ENCODE measurements at places on chromosomes 12 and 14.
A peak's percentile ranks its signal among the peaks of the same experiment; 100 is the strongest.

- DNase-seq = peak; percentile 56
Measured at GRCh38 chr14:88667555-88668273, 104.9 kb downstream of the ZC3H14 start.

DNA sequence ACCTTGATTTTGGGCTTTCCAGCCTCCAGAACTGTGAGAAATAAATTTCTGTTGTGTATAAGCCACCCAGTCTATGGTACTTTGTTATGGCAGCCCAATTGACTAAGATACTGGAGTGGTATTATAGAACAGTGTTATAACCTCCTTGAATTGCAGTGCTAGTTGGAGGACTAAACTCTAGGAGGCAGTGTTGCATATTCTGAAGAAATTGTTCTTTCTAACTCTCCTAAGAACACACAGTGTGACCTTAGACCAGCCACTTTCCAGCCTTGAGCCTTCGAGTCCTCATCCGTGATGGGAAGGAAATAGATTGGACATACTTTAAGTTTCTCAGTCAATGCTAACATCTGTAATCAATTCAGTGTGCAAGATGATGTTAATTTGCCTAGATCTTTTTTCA, 22.4 kb upstream of the LRRC10 start:
- DNase-seq = no peak

DNA sequence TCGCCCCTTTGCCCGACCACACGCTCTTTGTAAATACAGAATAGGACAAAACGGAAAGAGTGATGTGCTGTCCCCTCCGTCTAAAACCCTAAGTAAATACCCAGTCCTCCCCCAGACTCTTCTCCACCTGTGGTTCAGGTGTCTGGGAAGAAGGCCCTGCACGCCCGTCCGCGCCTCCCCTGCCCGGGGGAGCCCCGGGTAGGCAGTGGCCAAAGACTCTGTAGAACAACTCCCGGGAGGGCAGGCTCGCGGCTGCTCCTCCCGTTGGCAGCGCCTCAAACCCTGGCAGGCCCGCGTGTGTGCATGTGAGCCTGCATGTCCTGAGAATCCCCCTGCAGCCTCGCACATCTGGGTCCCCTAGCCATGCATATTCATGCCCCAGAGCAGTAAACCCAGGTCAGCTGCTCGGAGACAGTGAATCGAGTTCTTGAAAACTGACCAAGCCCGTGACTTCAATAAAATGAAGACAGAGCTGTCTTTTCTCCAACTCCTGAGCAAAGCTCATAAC, 165.8 kb downstream of the MON2 start:
- peak; percentile 57 for DNase-seq

DNA sequence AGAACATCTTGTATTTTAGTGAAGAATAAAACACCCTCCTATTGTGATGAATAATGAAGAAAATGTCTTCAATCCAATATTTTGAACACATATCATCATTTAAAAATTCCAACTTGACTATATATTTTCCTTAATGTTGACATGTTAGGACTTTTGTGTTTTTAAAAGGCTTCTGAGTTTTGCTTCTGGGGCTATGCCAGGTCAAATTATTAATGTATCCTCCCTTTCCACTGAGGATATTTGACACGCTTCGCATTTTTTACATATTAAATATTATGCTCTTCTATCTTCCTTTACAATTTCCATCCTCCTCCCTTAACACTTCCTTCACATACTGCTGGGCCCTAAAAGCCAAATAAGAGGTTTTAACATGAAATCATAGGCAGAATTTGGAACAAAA, 20.6 kb downstream of the RERG start:
- DNase-seq = no peak

DNA sequence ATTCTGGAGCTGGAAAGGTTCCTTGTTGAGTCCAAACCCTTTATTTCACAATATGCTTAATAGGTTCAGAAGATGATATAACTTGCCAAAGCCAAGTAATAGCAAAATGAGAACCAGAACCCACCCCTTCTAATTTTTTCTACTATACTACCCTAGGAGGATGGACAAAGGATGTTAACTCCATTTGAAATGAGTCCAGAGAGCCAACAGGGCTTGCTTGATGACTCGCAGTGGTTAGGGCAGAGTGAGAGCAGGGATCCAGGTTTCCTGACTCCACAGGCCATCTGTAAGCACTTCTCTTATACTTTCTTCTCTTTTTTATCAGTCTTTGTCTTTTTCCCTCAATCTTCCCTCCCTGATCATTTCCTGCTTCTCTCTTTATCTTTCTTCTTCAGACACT, 668.1 kb downstream of the MED13L start:
- DNase-seq = no peak

DNA sequence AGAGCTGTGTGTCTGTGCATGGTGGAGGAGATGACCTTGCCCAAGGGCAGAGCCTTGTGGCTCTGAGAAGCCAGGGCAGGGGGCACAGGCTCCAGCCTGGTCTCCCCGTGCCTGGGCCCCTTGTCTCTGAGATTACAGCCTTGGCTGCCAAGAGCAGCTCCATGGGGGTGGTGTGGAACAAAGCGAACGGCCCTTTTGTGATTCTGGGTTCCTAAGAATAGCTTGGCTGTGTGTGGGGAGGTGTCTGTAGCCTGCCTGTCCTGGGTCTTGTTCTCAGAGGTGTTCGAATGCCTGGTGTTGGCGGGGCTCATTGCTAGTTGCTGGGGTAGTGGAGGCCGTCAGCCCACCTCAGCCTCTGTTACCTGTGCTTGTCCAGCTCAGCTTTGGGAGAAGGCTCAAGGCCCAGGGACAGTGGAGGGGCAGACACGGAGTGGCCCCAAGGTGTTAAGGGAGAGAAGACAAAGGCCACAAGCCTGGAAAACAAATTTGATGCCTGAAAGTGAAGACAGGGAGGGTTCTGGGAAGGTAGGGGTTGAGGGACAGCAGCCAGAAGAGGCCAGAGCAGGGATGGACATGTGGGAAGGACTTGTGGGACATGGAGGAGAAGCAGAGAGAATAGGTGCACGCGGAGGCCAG, 7.4 kb upstream of the MYH7 start:
- peak; percentile 30 for DNase-seq

GRCh38 chr12:4441355-4442335, 4.0 kb downstream of the FGF6 start:
- peak; percentile 30 for DNase-seq

DNA sequence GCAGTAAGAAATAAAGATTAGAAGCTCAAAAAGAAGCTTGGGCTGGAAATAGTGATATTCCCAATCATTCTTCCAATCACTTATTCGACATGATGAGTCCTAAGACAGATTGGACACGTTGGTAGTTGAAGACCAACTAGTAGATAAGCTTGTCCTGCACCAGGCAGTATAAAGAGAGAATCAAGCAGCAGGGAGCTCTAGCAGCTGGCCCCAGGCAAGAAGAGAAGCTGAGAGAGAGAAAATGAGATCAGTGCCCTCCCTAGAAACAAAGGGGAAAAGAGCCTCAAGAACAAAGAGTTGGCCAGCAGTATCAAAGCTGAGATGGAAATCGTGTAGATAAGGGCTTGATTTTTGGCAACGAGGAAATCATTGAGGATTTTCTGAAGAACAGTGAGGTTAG, 20.6 kb downstream of the RASSF8 start:
- no peak for DNase-seq

GRCh38 chr14:23285530-23286019, 357 bp downstream of the HOMEZ start:
- no peak for DNase-seq

- no peak for DNase-seq
Measured at GRCh38 chr14:93064411-93065271, 51.1 kb downstream of the ITPK1 start.

- no peak for DNase-seq
Measured at GRCh38 chr12:56878010-56878339, 56.2 kb downstream of the SDR9C7 start.

DNA sequence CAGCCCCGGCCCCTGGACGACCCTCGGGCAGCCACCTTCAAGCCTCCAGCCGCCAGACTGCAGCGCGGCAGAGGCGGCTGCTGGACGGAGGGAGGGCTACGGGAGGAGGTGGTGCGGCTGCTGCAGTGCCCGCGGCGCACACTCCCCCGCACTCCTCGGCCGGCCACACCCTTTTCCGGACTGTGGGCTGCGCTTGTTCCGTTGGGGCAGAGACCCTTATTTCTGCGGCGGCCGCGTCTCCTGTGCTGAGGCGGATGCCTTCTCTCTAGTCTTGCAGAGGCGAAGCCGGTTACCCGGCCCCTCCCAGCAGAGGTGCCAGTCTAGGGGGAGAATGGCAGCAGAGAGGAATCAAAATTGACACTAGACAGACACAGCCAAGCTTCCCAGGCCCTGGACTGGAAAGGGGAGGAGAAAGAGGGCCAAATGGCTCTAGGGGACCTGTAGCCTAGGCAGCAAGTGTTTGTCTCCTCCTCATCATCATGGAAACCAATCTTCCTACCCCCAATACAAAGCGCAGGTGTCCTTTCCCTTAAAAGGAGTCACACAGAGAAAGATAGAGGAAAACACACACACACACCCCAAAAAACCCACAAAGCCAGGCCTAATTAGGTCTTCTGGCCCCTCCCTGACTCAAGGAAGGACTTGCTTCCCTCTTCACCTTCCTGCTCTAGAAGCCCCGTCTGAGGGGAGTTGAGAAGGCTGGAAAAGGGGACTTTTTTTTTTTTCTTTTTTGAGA, 1.3 kb downstream of the ESYT1 start:
- peak; percentile 87 for DNase-seq

DNA sequence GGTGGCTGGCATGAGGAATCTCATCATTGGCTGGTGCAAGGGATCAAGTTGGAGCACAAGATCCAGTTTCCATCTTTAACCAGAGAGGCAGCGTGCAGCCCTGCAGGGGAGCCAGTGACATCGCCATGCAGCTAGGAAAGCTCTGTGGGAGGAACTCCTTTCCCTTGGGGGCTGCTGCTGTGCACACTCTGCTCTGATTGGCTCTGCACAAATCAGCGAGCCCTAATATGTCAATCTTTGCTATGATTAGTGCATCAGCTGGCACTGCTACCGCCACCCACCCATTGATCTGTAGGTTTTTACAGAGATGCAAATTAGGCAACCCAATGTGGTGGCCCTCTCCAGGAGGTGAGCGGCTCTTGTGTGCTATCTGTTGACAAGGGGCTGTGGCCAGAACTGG, 262.6 kb downstream of the PCNX1 start:
- no peak for DNase-seq

- peak; percentile 38 for DNase-seq
Measured at GRCh38 chr12:131088701-131089530, 135.2 kb downstream of the ADGRD1 start.

- no peak for DNase-seq
Measured at GRCh38 chr14:77529963-77530362, 31.3 kb upstream of the ISM2 start.

GRCh38 chr14:69693801-69694729, 72.9 kb upstream of the SRSF5 start:
- no peak for DNase-seq

DNA sequence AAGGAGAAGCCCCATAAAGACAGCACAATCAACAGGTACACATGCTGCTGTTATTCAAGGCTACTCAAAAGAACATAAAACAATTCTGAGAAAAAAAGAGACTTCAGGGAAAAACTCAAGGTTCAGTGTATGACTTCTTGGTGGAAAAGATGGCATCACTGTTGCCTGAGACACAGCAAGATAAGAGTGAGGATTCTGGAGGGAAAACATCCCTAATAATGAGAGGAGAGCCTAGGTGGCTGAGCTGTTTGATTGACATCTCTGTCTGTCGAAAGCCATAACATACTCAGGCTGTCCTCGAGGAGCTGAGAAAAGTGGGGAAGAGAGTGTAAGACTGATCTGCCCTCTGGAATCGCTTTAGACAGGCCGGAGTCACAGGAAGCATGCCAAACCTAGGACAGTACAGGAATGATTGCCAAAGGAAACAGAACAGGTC, 193.4 kb upstream of the AMIGO2 start:
- DNase-seq = no peak

DNA sequence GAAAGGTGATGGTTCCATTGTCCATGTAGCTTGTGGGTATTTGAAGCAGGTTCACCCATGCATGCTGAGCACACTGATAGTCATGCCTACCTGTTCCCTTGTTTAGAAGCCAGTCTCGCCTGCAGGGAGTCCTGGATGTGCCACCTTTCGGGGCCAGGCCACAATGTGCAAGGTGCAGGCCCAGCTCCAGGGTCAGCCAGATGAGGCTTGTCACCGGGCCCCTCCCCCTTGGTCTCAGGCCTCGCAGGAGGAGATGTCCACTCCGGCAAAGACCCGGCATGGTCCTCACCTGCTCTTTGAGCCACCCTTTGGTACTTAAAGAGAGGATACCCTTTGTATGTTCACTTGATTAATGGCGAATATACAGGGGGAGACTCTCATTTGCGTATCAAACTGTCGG, 140.4 kb upstream of the RTL1 start:
- DNase-seq = no peak

- no peak for DNase-seq
Measured at GRCh38 chr12:132653567-132654290, 33.4 kb downstream of the POLE start.

GRCh38 chr14:94129758-94130414, 482 bp upstream of the IFI27L2 start:
- DNase-seq = no peak

DNA sequence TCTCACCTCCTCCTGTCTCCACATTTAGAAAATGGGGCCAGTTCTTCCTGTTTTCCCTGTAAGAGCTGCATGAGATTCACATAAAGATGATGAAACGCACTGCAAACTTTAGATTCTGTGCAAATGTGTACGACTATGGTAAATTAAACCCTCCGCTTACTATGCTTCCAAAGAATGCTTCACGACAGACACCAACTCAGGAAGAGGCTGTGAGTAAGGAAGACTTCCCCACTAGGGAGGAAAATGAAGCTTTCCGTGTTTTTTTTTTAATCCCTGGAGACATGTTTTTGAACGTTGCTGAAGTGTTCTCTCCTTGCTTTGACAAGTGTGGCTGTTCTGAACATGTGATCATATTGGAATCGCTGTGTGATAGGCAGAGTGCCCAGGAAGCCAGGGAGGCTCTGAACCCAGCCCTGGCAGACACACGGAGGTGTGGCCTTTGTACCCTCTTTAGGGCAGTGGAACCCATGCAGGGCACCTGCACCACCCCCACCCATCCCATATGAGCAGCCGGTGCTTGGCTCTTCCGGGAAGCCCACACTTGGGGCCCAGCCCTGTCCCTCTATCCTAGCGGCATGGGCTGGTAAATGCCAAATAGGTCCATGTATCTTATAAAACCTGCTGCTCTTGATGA, 7.5 kb upstream of the SYNE3 start:
- DNase-seq = peak; percentile 61

DNA sequence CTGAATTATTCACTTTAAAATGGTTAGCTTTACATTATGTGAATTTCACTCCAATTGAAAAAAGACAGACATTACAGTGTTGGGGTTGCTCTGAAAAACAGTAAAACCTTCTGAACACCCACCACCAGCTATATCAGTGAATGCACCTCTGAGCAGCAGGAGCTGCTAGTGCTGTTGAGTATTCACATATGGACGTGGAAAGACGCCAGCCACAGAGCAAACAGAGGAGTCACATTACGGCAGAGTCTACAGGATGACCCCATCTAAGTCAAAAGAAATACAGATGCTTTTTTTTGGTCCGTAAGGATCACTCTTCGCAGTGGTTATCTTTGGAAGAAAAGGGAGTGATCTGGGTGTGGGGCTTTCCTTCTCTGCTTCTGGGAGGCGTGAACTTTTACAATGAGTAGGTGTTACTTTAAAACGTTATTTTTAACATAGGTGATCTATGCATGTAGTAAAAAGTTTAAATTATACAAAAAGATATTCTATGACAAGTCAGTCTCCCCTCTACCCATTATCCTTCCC, 4.5 kb downstream of the HVCN1 start:
- no peak for DNase-seq

- no peak for DNase-seq
Measured at GRCh38 chr12:14716848-14717444, 20.5 kb upstream of the GUCY2C start.

GRCh38 chr12:29270446-29270845, 110.5 kb downstream of the ERGIC2 start:
- DNase-seq = no peak

All from activated CD8-positive, alpha-beta memory T cell treated with anti-CD3 and anti-CD28 coated beads, Interleukin-2, amount 50 U/mL, for 48 hours (primary cell).